ENCODE measurements at places on chromosomes 6 and 20.
A peak's percentile ranks its signal among the peaks of the same experiment; 100 is the strongest.

GRCh38 chr20:2237059-2237458 lies 58.7 kb upstream of the TGM3 start:
- no peak for DNase-seq

DNA sequence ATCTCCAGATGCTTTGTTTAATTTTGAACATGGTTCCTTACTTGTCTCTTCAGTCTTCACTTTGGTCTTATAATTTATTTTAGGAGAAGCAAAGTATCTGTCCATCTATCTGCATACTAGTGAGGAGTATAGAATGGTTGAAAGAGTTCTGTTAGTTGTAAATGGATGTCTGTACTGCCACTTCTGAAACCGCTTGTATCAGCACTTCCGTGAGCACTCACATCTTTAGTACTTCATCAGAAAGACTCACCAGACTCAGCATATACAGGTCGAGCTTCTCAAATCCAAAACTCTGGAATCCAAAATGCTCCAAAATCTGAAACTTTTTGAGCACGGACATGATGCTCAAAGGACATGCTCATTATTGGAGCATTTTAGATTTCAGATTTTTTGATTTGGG lies 142.0 kb upstream of the GLP1R start:
- DNase-seq, result no peak

DNA sequence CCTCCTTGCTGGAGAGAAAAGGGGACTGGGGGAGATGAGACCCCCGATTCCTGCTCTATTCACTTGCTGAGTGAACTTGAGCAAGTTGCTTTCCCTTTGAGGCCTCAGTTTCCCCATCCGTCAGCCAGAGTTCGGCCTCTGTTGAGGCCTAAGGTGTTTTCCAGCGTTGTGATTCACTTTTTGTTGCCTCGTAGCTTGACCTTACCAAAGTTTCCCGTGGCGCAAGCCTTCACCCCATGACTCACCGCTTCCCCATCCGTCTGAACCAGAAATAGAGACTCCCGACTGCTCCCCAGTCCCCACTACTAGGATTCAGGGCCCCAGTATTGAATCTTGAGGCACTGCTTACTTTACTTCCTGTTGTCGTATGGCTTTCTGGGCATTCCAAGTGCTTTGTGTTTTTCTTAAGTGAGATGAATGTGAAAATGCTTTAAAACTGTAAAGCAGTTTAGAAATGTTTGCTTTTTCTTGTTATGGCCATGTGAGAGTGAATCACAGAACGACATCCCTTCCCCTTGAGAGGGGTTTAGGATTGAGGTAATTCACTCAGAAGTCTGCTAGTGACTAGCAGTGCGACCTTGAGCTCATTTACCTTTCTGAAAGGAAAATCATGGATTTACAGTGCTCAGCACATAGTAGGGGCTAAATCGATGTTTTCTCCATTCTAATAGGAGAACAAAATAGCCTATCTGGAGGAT lies 1.2 kb downstream of the CHMP4B start:
- DNase-seq, result peak; percentile 20

DNA sequence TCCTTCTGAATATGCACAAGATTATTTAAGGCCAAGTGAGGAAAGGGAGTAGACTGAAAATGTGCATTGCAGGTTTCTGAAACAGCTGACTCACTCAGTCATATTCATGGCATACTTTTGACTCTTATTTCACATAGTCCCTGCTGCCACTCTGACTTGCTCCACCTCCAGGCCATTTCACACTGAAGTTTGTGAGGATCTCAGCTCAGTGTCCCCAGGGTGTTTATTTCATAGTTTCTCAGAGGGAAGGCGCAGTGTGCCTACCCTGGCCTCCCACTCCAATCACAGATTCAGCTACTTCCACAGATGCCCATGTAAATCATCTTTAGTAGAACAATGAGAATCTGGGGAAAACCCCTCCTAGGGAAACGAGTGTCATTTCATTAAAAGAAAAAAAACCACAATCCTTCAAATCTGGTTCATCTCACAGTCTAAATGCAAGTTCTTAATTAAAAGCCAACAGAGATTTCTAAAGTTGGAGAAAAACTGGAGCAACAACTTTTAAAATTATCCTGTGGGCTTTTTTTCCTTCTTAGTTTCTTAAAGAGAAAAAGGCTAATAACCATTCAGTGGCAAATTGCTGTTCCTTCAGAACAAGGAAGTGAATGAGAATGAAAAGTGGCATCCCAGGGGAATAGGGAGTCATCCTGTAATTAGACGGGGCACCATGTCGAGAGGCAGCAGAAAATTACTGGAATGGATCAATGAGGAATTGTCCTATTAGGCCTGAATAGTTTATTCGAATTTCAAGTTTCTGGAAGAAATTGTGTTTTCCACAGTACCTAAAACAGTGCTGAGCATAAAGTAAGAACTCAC lies 133.6 kb downstream of the TFAP2B start:
- DNase-seq, result no peak

DNA sequence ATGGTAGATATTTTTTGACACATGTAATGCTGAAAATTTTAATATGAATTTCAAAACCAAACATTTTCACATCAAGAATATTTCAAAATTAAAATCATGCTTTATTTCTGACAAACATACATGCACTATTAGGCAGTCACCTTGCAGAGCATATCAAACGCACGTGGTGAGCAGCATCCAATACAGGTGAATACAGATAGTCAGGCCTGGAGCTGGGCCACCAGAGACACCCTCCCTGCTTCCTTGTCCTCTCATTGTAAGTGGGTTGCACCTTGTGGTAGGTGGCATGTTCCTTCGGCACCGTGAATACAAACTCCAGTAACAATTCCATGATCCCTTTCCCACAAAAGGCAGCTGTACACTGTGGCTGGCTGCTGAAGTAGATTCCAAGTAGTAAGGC lies 8.9 kb downstream of the REV3L start:
- no peak for DNase-seq

DNA sequence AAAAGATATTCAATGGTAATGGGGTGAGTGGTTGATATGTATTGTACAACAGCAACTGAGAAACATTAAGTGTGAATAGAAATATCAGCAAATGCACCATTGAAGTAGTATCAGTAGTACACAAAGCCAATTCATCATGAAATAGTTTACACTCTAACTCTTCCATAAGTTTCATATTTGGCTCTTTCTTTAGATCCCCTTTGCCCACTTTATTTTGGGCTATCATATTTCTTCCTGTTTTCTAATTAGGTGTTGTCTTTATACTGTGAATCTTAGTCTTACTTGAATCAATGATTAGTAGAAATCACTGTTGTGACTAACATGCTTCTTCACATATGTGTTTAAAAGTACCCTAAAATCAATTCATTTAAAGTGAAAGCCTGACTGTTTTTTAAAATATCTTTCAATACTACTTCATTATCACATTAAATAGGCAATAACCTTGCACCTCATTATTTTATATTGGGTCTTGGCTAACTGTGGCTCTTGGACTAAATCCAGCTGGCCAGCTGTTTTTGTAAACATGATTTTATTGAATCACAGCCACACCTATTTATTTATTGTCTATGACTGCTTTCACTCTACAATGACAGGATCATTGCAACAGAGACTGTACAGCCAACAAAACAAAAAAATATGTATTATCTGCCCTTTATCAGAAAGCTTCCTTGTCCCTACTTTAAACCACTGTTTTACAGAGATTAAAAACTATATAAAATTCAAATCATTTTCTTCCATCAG lies 38.9 kb downstream of the EYS start:
- no peak for DNase-seq

DNA sequence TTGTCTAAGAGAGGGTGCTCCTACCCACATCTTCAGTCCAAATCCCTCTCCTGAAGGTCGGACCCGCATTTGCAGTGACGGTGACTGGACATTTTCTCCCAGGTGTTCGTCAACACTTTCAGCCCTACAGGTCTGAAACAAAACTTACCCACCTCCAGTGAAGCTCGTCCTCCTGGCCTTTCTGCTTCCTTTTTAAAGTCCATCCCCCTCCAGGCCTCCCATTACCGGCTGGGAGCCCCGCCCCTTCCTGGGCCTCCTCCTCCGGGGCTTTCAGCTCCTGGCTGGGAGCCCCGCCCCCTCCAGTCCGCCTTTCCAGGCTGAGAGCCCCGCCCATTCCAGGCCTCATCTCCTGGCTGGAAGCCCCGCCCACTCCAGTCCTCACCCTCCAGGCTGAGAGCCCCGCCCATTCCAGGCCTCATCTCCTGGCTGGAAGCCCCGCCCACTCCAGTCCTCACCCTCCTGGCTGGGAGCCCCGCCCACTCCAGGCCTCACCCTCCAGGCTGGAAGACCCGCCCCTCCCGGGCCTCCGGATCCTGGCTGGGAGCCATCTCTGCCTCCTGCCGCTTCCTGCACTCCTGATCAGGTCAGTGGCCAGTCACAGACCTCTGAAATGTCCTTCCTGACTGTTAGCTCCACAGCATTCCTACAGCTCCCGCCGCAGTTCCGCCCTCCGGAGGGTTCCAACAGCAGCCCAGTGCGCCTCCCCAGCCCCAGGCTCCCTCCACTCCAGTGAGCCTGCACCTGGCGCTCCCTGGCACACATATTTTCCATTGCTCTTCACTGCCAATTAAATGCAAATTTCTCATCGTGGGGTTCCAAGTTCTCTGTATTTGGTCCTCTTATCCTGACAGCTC lies 98.5 kb downstream of the LY86 start:
- DNase-seq, result peak; percentile 24

DNA sequence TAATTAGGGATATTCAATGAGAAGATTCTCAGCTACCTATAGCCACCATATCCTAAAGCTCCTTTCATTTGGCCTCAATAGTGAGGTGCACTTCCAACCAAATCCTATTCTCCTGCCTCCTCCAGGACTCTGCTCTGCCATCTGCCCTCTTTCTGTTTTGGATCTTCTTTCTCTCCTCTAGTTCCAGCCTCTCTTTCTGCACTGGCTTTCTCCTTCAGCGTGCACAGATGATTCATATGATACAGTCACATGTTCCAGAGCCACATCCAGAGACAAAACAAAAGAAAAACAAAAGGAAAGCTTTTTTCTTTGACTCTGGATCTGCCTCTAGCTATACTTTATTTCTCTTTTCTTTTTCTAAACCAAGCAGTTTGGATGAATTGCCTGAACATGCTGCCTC lies 531.9 kb upstream of the MAN1A1 start:
- DNase-seq, result no peak

- DNase-seq, result no peak
Observed at GRCh38 chr6:94462231-94462630, 1042.9 kb upstream of the EPHA7 start.
